ENCODE measurements at places on chromosomes 4 and X.

DNA sequence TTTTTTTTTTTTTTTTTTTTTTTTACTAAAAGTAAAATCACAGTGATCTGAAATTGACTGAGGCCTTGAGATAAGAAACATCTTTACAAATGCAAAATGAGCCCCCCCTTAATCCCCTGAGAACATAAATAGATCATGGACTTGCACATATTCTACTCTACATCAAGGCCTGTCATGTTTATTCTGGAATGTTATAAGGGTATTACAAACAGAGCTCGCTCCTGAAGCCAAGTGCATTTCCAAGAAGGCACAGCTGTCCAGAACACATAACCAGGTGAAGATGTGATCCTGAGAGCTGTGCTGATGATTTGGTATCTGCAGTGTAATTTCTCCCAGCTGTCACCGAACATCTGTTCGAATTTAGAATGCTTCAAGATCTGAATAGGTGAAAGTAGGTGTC lies 384.5 kb downstream of the GPAT3 start:
- DNase-seq: no peak

DNA sequence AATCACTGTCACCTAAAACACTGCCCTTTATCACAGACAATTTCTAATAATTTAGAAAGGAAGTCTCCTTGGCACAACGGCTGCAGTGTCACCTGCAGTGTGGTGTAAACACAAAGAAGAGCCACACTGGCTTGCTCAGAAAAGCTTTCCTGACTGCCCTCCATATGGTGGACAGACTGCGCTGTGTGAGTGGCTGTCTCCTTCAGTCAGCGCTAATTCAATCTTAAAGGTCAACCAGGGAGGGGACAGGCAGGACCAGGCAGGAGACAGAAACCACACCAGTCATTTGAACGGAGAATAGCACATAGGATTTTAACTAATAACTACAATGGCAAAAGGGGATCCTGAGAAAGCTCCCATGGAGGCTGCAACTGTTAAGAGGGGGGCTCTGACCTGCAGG lies 132.1 kb downstream of the NSUN7 start:
- no peak for DNase-seq

- DNase-seq: no peak
These were observed 14.1 kb downstream of the NAT8L start for GRCh38 chr4:2072971-2073807.

- DNase-seq: no peak
These were observed 11.5 kb downstream of the LNX1 start for GRCh38 chr4:53579826-53580225.

DNA sequence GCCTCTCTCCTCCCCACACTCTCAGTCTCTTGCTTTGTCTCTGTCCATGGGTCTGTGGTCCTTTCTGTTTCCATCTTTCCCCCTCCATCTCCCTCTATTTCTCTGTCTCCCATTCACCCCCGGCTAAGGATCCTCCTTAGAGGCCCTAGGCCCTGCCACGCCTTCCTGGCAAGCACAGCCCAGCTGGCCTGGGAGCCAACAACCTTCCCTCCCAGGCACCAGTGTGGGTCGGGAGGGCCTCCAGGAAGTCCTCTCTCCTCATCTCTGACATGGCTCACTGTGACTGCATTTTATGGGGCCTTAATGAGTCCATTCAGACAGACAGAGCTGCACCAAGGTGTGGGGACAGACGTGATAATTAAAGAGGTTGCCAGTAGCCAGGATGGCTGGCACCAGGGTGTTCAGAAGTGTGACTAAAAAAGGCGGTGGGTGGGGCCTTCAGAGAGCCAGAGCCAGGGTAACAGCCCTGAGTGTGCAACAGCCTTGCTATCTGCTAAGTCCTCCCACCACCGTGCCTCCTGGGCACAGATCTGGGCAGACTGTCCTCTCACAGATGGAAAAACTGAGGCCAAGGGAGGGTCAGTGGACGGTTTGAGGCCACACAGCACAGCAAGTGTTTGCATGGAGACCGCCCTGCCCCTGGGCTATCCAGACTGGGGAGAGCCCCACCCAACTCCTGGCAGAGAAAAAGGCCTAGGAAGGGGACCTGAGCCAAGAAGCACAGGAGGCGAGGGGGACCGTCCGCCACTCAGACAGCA lies 31.5 kb downstream of the BLOC1S4 start:
- no peak for DNase-seq

DNA sequence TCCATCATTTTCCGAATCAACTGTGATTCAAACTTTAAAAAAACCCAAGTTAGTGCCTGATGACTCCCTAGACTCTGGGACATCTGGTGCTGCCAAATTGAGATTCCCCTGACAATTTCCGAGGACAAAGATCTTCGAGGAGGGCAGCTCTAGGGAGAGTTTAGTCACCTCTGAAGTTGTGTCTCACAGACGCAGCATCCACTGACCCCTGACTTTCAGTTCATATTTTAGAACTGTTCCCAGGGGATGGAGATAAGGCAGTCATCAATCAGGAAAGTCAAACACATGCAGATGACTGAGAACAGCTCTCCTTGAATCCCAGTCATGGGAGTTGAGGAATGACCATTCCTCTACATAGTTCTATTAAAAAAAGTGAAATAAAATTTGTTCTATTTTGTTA lies 643.9 kb downstream of the TRIML1 start:
- DNase-seq: no peak

- DNase-seq: no peak
These were observed 45.1 kb upstream of the HSD17B10 start for GRCh38 chrX:53479301-53479700.

GRCh38 chr4:181477591-181477990 lies 765.6 kb upstream of the TENM3 start:
- no peak for DNase-seq

- DNase-seq: no peak
These were observed 446.2 kb downstream of the RAPGEF2 start for GRCh38 chr4:159549098-159549518.

DNA sequence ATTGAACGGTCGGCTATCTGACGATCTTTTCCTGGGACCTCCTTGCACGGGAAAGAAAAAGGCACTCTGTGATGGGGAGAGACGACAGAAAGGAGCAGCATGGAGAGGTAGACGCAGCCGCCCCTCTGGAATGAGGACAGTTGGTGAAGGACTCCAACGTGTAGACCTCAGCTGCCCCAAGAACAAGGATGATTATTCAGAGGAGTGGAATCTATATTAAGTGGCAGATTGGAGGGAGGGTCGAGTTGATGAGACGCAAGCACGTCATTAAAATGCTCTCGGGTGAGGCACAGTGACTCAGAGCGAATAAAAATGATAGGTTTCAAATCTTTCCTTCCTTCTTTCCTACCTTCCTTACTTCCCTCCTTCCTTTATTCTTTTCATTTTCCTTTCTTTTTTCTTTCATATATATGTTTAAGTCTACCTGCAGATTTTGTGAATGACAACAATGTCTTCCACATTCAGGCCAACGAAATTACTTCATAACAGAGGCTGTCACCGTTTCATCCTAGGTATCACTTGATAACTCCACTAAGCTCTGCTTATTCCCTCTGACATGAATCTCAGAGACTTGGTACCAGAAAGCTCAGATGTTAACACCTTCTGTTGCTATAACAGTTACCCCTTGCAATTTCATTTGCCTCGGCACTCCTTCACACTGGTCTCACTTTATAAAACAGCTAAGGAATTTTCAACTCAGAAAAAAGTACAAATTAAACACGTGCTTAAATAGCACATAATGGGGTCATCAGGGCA lies 110.0 kb upstream of the PPARGC1A start:
- DNase-seq: no peak

DNA sequence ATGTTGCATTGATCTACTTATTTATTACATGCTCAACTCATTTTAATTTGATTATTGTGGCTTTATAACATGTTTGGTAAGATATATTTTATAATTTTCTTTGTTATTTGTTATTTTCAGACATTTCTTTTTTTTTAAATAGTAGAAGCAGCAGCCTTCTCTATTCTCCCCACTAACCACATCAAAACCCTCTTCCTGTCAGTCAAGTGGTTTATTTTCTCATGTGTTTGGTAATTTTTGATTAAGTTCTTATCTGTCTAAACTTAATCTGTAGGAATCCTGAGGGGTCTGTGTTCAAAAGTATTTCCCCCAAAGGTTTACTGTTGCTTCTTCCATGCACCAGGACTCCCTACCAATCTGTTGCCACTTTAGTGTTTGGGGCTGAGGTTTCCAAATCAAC lies 131.9 kb downstream of the SCLT1 start:
- no peak for DNase-seq

GRCh38 chrX:115625572-115626301 lies 64.8 kb downstream of the PLS3 start:
- DNase-seq: no peak

- DNase-seq: no peak
These were observed 244.1 kb downstream of the RAB28 start for GRCh38 chr4:13240066-13240465.

DNA sequence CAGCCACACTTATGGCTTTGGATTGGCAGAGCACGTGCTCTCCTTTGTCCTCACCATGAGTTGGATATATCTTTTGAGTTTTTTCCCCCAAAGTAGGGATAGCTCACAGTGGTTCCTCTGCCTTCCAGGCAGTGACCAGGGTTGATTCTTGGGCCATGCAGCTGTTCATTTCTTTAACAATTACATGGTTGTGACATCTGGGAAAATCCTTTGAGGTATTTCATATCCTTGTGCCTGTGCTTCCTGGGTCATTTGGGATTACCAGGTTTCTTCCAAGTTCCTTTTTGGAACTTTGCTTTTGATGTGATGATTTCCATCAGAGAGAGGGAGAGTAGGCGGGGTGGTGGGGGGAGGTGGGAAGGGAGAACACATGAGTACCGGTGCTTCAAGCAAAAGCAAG lies 15.6 kb downstream of the BCORL1 start:
- no peak for DNase-seq

DNA sequence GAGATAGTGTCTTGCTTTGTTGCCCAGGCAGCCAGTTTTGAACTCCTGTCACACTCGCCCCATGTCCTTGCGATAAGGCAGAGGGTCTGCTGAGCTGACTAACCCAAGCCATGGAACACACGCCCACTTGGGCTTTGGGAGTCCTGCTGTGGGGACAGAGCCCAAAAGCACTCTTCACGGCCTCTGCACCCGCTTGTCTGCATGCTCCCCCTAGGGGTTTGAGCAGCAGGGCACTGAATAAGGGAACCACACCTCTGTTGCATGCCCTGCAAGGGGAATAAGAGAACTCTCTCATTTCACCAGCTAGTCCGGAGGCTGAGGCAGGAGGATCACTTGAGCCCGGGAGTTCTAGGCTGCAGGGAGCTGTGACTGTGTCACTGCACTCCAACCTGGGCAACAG lies 166.0 kb downstream of the STAG2 start:
- no peak for DNase-seq

GRCh38 chr4:129327637-129328036 lies 231.7 kb downstream of the C4orf33 start:
- DNase-seq: peak; percentile 5

DNA sequence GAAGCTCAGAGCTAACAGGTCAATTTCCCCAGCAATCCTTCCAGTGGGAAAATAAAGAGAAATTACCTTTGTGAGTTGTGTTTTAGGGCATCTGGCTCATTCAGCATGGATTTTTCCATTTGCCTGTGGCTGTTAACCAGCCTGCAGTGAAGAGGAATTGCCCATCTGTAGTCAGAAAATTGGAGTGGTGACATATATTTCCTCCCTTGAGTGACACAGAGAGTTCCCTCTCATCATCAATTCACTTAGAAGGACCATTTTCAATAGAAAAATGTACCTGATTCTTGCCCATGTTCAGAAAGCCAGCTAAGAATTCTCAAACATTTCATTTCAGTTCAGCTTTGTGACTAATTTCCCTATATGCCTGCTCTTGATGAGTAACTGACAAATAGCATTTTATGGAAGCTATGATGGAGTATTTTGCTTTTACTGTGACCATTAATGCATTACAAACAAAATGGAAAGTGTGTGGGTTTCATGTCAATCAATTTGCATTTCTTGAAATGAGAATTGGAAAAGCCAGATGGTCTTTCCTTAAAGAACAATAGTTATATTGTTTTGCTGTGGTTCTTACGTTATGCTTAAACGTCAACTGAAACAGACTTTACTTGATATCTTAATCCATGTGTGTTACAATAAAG lies 155.8 kb downstream of the NWD2 start:
- DNase-seq: no peak

- DNase-seq: no peak
These were observed 11.3 kb upstream of the PHKA2 start for GRCh38 chrX:18995221-18995620.

DNA sequence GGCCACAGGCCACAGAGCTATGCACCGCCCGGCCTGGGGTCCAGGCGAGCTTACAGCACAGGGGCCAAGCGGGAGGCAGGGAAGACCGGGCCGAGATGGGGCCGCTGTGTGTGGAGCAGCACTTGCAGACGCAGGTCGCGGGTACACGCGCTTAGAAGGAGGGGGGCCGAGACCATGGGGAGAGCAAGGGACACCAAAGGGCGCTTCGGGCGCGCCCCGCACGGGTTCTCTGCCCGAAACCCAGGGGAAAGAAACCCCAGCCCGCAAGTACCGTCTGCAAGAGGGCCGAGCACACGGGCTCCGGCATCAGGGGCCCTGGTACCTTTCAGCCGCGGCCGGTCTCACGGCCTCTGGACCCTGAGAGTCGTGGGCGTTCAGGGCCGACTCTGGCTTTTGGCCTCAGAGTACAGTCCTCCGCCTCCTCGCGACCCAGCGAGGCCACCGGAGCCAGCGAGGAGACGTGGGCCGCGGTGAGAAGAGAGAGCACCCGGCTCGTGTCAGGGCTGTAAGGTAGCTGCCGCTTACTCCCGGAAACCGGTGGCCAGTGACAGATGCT lies 342 bp downstream of the EOLA2 start:
- peak; percentile 20 for DNase-seq

GRCh38 chr4:69855822-69856221 lies 4.1 kb downstream of the SULT1E1 start:
- DNase-seq: no peak

DNA sequence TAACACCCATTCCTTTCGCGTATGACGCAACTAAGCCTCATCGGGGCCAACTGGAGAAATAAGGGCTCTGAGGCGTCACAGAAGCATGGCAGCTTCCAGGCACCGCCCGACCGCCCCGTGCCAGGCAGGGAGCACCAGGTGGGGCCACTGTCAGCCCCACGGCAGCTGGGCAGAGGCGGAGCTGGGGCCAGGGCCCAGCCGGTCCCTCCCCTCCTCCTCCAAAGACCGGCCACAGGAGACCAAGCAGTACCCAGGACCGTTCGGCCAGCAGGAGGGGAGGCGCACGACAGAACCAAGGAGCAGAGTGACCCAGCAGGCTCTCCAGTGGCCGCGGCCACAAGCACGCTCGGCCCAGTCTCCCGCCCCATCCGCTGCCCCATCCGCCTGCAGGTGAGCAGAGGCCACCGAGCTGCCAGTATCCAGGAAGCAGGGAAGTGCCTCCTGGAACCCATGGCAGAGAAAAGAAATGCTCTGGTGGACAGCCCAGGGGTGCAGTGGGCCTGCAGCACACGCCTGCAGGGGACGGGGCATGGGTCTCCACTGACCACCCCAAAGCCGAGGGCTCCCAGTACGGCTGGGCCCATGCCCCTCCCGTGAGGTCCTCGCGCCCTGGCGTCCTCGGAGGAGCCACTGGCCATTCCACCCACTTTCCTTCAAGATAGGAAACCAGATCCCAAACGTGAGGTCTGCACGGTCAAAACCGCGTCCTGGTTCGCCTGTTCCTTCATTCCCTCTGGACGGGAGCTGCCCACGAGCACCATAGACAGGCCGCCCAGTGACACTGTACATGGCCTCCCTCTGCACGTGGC lies 9.6 kb downstream of the CTBP1 start:
- no peak for DNase-seq

GRCh38 chr4:82648356-82648755 lies 86.6 kb upstream of the TMEM150C start:
- no peak for DNase-seq

- DNase-seq: no peak
These were observed 447.8 kb downstream of the FAM133A start for GRCh38 chrX:94121799-94122198.

Measured in hematopoietic multipotent progenitor cell (in vitro differentiated cells).